ENCODE measurements at places on chromosomes 13 and 19.

- DNase-seq, result no peak
Measured at GRCh38 chr19:32908641-32909190, 39.1 kb upstream of the SLC7A9 start.

DNA sequence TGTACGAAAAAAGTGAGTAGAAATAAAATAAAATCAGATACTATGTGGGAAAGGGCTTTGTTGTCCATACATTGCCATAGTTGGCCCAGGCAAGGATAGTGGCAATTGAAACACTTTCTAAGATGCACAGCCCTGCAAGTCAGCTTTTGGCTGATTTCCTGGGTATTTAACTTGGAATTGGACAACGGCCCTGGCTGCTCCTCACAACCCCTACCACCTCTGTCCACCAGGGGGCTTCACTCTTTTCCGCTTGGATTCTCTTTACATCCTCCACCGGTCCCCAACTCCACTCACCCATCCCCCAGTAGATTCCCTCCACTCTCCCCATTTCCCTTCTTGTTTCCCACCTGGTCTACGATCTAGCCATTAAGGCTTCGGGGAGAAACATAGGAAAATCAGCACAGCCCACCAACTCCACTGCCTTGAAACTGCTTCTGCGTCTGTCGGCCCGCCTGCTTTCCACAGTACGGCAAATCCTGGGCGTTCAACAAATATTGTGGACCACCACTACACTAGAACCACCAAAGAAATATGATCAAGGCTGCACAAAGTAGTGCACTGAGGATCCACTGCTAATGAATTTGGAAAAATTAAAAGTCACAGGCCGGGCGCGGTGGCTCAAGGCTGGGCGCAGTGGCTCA, 48.6 kb upstream of the GTF3A start:
- peak; percentile 74 for DNase-seq

- no peak for DNase-seq
Measured at GRCh38 chr13:49481788-49482187, 14.0 kb upstream of the PHF11 start.

GRCh38 chr13:38519229-38519911, 167.5 kb upstream of the FREM2 start:
- DNase-seq, result no peak

DNA sequence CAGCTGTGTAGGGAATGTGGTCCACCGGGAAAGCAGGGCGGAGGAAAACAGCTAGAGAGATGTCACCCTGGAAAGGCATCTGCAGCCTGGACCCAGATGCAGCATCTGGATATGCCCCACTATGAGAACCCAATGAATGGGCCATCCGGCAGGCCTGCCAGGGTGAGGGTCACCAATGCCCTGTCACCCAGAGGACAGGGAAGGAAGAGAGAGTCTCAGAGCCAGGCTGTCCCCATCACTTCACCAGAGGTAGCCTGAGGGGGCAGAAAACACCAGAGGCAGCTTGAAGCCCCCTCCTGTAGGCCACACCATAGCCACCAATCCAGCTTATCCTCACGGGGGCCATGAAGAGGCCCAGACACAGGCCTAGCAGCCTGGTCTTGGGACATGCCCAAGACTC, 118.8 kb downstream of the TUBA3C start:
- DNase-seq, result no peak

- DNase-seq, result no peak
Measured at GRCh38 chr19:19010551-19010950, 22.8 kb downstream of the SUGP2 start.

DNA sequence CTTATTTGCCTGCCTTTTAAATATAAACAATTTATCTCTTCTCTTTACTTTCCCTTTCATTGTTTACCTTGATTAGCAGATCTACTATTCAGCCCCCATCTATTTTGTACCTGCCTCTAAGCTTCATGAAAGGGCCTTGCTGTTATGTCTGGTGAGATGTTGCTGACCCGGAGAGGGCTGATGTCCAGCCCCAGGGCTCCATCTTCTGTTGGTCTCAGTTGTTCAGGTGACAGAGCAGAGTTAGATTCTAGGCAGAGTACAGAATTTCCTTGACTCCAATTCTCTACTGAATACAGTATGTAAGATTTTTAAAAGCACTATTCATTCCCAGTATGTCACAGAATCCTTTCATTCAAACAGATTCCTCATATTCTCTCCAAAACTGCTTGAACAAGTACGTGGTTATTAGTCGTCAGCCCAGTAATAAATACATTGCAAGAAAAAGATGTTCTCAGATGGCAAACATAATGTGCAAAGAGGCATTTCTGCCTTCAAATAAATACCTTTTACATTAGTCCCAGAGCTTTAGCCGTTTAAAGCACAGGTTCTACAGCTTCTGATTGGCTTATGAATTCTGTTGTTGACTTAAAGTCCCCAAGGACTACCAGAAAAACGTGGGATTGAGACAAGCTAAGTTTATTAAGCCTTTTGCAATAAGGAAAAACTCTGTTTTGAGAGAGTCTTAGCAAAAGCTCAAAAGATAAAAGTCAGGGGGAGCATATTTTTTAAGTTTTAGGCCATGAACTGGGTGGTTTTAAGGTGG, 159.1 kb downstream of the GPC5 start:
- DNase-seq, result no peak

DNA sequence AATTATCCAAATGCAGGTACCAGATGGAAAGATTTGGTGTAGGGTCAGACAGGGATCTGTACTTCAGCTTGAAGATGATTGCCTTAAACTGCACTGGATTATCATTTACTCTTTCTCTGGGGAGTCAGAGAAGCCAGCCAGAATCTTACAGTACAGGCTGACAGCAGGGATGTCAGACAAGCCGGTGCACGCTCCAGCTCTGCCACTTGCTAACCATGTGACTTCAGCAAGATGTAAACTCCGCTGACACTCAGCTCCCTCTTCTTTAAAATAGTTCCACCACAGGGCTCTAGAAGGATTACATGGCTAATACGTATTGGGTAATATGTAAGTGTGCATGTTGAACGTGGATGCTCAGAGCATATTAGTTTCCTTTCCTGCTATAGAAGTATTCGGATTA, 251.4 kb upstream of the MAB21L1 start:
- DNase-seq, result no peak

DNA sequence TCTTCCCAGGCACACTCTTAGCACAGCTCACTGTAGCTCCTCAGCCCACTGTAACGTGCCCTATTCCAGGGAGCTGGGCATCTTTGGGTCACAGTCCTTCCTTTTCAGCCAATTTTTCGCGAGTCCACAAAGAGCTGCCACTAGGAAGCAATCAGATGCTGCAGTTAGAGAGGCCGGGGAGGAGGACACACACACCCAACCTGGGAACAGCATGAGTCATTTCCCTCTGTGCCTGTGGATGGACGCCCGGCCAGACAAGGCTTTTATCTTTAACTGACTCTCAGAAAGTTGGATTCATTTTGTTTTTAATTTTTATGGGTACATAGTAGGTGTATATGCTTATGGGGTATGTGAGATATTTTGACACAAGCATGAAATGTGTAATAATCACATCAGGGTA, 918.6 kb downstream of the UQCRFS1 start:
- no peak for DNase-seq

DNA sequence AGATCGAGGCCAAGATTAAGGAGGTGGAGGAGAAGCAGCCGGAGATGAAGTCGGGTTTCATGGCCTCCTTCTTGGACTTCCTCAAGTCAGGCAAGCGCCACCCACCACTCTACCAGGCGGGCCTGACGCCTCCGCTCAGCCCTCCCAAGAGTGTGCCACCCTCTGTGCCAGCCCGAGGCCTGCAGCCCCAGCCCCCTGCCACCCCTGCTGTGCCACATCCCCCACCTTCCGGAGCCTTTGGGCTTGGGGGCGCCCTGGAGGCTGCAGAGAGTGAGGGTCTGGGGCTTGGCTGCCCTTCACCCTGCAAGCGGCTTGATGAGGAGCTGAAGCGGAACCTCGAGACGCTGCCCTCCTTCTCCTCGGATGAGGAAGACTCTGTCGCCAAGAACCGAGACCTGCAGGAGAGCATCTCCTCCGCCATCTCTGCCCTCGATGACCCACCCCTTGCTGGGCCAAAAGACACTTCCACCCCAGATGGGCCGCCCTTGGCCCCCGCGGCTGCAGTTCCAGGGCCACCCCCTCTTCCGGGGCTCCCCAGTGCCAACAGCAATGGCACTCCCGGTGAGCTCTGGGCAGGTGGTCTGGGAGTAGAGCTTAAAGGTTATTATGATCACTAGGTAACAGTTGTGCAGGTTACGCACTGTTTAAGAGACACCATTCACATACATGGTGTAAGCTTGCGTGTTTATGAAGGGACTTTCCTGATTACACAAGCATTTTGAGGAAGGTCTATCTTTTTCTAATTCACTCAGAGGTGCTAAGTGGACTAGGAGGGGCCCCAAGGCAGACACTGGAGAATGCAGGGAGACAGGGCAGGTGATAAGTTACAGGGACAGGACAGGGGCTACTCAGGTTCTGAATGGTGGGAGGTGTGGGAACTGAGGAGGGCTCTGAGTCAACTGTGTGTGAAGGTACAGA, 8.7 kb downstream of the PRR12 start:
- no peak for DNase-seq

DNA sequence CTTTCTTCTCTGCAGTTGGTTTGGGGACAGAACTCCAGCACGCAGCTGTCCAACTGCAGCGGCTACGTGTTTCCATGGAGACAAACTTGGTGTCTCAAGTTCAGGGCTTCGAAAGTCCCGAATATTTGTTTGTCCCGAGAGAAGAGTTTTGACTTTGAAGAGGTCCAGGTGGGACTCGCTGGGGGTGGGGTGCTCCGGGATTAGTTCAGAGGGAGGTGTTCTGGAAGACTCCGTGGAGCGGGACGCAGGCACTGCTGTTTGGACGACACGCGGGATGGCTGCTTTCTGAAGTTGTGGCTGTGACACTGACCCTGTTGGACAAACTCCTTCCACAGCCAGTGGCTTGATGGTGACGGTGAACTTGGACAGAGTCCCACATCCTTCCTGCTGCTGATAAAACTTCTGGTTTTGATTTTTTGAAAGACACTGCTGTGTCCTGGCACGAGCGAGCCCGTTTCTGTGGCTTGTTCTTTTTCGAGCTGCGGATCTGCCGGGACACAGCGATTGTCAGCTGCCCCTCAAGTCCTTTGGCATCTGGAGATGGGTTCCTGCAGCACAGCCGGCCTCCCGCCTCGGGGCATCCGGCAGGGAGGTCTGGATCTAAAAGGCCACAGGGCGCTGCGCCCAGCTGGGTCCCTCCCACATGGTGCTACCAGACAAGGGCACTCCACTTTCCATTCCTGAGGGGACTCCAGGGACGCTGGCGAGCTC, 15.9 kb upstream of the RANBP3 start:
- peak; percentile 81 for DNase-seq

GRCh38 chr13:63999614-64000305, 2584.1 kb upstream of the PCDH20 start:
- DNase-seq, result no peak

DNA sequence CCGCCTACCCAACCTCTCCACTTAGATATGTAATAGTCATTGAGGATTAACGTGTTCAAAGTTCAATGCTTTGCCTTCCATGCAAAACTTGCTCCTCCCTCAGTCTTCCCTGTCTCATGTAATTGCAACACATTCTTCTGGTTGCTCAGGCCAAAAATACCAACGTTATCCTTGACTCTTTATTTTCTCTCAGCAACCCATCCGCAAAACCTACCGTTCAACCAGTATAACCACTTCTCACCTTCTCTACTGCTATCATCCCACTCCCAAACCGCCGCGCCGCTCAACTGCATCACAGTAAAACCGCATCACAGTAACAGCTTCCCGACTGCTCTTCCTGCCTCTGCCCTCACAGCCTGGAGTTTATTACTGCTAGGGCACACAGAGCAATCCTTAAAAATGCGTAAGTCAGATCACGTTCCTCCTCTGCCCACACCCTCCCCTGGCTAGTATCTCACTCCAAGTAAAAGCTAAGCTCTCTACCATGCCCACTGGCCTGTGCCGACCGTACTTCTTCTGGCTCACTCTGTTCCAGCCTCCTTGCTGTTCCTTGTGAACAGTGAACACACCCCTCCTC, 8.2 kb downstream of the MTIF3 start:
- no peak for DNase-seq

DNA sequence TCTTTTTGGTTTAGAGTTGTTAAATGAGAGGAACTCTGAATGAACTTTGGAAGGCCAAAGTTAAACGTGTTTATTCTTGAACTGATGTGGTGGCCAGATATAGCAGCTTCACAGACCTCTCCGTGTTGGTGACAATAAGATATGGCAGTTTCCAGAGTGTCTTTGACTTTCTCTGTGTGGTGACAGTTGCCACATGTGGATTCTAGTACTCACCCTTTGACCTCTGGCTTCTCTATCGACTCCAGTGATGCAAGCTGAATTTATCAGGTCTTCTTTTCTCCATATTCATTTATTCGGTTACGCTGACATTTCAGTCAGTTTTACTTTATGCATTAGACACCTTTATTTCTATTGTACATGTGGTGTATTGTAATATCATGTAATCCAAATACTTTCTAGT, 1469.5 kb downstream of the SLITRK1 start:
- no peak for DNase-seq

- no peak for DNase-seq
Measured at GRCh38 chr19:32350471-32350865, 5.1 kb downstream of the ZNF507 start.

- no peak for DNase-seq
Measured at GRCh38 chr13:100176801-100177400, 88.0 kb downstream of the PCCA start.

DNA sequence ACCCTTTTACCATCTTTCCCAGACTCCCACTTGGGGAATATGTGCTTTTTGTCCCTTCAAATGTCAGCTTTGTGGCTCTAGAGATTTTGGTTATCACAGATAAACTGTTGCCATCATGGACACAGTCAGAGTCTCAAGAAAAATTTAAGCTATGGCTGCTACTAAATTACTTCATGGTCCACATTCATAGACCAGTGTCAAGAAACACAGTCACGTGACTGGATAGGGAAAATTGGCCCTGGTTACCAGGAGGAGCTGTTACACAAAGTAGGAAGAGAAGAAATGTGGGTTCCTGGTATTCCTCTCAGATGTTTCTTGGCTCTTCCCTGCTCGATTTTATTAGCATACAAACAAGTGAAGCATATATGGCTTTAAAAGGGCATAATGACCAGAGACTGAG, 348.9 kb downstream of the NDFIP2 start:
- no peak for DNase-seq

DNA sequence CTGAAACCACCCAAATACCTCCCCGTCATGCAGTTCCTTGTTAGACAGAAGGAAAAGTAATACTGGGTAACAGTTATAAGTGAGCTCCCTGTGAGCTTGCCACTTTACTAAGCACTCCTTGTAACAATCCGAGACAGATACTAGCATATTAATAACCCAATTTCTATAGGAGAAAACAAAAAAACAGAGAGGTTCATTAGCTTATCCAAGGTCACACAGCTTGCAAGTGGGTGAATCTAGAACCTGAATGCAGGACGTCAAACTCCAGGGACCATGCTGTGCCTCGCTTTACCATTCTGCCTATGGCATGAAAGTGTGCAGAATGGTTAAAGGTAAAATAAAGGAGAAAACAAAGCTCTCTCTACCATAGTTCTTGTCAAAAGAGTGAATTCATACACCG, 15.4 kb downstream of the SIGLEC5 start:
- DNase-seq, result no peak
